T-helper 17 cell (primary cell): ENCODE measurements at places on chromosomes 12 and 14. TPM values are rescaled to one million over a fixed set of nuclear protein-coding genes. Genes with fewer than 3 reads are reported as not detected.

- DNase-seq = no peak
These were observed 433.3 kb upstream of the PRICKLE1 start for GRCh38 chr12:43022838-43023237.

The NRXN3 gene
- not detected for total RNA-seq

DNA sequence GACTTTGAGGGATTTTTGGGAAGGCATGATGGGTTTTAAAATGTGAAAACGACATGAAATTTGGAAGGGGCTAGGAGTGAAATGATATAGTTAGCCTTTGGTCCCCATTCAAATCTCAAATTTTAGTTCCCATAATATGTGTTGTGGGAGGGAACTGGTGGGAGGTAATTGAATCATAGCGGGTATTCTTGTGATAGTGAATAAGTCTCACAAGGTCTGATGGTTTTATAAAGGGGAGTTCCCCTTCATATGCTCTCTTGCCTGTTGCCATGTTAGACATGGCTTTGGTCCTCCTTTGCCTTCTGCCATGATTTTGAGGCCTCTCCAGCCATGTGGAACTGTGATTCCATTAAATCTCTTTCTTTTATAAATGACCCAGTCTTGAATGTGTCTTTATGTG, 72.8 kb downstream of the SLC16A7 start:
- no peak for DNase-seq

The ARID4A gene
- 90.2 TPM for total RNA-seq

The RNASE3 gene
- not detected for total RNA-seq

- no peak for DNase-seq
These were observed 5.3 kb downstream of the CHGA start for GRCh38 chr14:92928258-92928629.

The CLMN gene
- 1.3 TPM for total RNA-seq

GRCh38 chr12:69676257-69677012, 22.7 kb downstream of the BEST3 start:
- DNase-seq = no peak

The TAS2R19 gene
- total RNA-seq = 3.2 TPM
